ENCODE measurements at places on chromosomes 1 and 21. TPM values are rescaled to one million over a fixed set of nuclear protein-coding genes. Genes with fewer than 3 reads are reported as not detected.

The COL18A1 gene
- polyA plus RNA-seq, result 81.4 TPM

The LMX1A gene
- 1.5 TPM for polyA plus RNA-seq

The C1orf167 gene
- 9.5 TPM for polyA plus RNA-seq

The ATP6V1G3 gene
- polyA plus RNA-seq, result not detected

GRCh38 chr1:117162816-117163215 lies 41.3 kb upstream of the TRIM45 start:
- no peak for DNase-seq

DNA sequence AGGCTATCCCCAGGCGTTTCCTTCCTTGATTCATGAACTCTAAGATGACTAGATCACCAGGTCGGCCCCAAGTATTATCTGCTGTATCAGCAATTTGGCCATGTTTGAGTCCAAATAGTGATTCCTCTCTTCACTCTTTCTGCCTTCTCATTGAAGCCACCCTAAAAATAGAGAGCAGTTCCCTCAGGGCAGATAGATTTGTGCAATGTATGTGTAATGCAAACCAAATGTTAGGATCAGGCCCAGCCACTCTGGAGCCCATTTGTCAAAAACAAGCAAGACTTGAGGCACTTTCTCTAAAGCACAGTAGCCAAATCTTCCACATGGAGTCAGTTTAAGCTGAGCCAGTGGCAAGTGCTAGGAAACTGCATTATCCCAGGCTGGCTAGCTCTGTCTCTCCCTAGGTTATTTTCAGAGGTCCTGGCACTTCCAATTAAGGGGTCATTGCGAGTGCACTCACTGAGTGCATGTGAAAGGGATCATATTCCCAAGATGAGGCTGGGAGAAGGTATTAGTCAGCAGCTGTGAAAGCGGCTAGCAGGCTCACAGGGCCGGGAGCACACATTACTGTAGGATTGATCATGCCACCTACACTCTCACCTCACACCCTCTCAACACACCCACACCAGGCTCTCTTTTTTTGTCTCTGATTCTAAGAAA lies 97.9 kb upstream of the RAB3GAP2 start:
- DNase-seq, result peak; percentile 87

DNA sequence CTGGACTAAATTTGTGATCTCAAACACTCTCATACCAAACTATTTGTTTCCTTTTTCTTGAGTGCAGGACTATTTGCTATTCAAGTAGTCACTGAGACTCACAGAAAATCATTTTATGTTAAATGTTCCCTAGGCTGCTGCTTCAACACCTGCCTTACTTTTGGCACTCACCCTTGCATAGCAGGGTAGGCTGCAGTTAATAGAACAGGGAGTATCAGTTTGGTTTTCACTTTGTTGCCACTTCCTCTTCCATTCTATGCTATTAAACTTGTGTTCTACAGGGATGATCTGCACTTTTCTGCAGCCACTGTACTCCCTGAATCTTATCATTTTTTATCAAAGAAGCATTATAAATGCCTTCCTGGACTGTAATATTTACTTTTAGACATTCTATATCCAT lies 148.7 kb upstream of the PRMT6 start:
- no peak for DNase-seq

- DNase-seq, result no peak
Measured at GRCh38 chr1:173507205-173507846, 30.2 kb downstream of the PRDX6 start.

DNA sequence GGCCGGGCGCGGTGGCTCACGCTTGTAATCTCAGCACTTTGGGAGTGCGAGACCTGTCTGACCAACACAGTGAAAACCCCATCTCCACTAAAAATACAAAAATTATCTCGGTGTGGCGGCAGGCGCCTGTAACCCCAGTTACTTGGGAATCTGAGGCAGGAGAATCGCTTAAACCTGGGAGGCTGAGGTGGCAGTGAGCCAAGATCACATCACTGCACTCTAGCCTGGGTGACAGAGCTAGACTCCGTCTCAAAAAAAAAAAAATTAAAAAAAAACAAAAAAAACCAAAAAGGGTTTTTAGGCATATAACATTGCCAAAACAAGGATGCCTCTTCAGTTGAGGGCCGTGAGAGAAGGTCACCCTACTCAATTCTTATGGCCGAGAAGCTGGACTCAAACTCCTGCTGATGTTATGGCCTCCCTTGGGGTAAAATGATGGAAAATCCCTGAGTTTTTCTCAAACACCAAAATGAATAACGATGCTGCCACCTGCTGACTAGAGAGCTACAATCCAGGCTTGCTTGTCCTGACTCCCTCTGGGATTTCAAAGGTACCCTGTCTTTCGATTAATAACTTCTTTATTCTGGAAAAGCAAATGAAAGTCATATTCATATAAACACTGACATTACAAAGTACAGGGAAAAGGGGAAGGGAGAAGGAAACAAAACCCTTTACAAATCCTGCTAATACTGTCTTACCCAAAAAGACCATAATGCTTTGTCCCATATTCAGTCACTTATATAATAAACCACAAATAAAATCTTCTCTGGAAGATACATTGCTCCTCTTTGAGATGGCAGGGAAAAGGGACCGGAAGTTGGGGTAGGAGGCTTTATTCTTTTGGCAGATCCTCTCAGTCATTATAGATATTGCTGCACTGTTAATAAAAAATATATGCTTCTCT lies 10.7 kb downstream of the RAB42 start:
- DNase-seq, result peak; percentile 85

- peak; percentile 76 for DNase-seq
Measured at GRCh38 chr1:33342041-33342723, 21.3 kb upstream of the A3GALT2 start.

- no peak for DNase-seq
Measured at GRCh38 chr21:36040389-36040788, 19.9 kb downstream of the SETD4 start.

The CA6 gene
- polyA plus RNA-seq, result not detected

DNA sequence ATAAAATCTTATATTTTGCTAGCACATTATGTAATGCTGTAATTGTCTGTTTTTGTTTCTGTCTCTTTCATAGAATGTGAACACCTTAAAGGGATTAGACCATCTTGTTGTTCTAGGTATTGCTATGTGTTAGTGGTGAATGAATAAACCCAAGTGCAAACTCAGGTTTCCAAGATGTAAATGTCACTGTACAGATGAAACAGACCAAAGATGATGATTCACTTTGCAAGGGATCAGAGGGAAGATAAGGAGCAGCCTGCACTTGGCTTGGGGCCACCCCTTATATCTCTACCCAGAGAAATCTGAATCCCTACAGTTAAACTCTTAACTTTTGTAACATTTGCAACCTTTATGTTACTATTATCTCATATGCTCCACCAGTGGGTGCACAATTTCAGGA lies 25.4 kb downstream of the UROD start:
- no peak for DNase-seq

The MAP10 gene
- polyA plus RNA-seq, result 3.0 TPM

The ASTN1 gene
- 4.5 TPM for polyA plus RNA-seq

GRCh38 chr1:180652792-180653191 lies 21.0 kb downstream of the XPR1 start:
- no peak for DNase-seq

The CHAF1B gene
- 3.5 TPM for polyA plus RNA-seq

GRCh38 chr21:36310016-36310415 lies 10.0 kb upstream of the MORC3 start:
- no peak for DNase-seq

The DNALI1 gene
- 6.1 TPM for polyA plus RNA-seq

The PPIAL4G gene
- not detected for polyA plus RNA-seq

The ATAD3C gene
- polyA plus RNA-seq, result 0.74 TPM

- DNase-seq, result no peak
Measured at GRCh38 chr21:45460011-45460565, 55.1 kb downstream of the COL18A1 start.

The TAL1 gene
- 3.8 TPM for polyA plus RNA-seq

DNA sequence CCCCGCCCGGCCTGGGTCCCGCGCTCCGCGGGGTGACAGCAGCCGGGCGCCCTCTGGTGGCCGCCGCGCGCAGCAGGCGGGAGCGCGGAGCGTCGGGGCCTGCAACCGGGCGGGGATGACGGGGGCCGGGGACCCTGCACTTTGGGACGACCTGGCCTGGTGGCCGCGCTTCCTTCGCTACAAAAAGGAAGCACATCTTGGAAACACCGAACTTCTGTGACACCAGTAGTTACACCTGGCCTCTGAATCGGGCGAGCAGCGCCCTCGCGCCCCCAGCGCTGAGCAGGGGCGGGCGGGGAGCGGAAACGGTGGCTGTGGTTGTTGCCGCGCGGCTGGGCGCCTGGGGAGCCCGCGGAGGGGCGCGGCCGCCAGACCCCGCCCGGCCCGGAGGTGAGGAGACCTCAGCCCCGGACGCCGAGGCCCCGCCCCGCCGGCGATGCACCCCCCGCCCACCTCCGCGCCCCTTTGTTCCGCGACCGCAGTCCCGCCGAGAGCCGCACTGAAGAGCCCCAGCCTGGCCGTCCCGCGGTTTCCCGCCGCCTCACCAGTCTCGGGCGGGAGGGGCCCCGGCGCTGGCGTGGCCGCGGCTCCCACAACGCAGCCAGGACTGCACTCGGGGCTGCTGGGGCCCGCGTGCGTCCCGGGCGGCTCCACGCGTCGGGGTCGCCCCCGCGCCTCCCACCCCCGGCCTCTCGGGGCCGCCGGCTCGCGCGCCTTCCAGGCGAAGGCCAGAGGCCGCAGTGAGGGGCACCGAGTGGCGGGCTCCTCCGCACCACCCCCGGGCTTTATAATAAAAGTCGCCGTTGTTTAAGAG lies 59.3 kb downstream of the H3-3A start:
- DNase-seq, result peak; percentile 67

The FOXD3 gene
- 3.8 TPM for polyA plus RNA-seq

The PCBP3 gene
- 1.2 TPM for polyA plus RNA-seq

The CALML6 gene
- not detected for polyA plus RNA-seq

DNA sequence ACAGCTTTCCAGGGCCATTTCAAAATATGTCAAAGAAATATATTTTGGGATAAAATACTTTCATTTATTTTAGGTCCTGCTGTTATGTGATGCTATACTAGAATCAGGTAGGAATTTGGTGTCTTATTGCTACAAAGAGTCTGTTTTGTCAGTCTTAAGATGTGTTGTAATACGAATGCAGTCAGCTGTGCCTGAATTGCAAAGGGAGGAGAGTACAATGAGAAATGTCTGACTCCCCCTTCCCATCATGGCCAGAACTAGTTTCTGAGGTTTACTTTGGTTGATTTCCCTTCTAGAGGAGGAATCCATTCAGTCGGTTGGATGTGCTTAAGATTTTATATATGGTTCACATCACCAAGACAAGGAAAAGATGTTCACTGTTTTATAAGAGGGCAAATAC lies 75.7 kb upstream of the TNFSF18 start:
- no peak for DNase-seq

DNA sequence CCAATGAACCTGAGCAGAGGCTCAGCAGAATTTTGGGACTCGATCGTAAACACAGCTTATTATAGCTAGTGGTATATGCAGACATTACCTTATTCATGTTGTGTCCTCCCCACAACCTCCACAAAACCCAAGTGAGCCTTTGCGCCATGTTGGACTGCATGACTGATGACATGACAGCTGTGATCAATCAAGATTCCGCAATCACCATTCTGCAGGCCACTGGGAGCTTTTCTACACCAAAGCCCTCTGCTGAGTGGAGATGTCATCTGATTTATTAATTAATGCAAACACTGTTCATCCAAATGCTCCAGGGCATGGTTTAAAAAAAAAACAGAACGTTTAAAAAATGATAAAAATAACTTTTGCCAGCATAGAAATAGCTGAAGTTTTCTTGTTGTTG lies 7.9 kb upstream of the SRP9 start:
- no peak for DNase-seq

DNA sequence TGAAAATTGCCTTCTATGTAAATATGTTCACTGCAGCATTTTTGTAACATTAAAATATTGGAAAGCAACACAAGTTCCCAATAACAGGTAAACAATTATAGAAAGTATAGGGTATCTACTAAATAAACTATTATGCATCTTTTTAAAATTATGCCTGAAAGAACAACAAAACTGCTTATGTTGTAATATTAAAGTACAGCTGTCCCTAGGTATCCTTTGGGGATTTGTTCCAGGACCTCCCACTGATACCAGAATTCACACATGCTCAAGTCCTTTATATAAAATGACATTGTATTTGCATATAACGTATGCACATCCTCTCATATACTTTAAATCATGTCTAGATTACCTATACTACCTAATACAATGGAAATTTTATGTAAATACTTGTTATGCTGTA lies 121.8 kb upstream of the TNFSF4 start:
- no peak for DNase-seq

GRCh38 chr1:207672522-207673130 lies 27.7 kb downstream of the CR1L start:
- DNase-seq, result no peak
